Stimulated activated CD4-positive, alpha-beta T cell treated with anti-CD3 and anti-CD28 coated beads, Interleukin-15, amount 100 ng/mL, for 24 hours (primary cell): ENCODE measurements at places on chromosomes 1 and 21.

DNA sequence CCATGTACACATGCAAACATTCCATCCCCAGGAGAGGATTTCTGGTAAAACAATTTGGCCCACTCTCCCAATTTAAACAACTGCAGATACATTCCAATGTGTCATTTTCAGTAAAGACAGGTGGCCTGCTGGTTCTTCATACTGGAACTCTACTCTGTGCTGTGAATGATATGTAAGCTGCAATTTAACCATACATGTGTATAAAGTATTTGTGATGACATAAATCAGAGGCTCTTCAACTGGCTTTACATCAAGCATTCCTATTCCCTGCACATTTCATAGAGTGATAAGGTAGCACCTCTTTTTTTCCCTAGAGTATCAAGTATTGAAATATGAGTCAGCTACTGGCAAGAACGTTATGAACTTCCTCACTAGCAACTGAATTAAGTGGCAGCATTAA lies 649.5 kb upstream of the ADGRL2 start:
- DNase-seq: no peak

DNA sequence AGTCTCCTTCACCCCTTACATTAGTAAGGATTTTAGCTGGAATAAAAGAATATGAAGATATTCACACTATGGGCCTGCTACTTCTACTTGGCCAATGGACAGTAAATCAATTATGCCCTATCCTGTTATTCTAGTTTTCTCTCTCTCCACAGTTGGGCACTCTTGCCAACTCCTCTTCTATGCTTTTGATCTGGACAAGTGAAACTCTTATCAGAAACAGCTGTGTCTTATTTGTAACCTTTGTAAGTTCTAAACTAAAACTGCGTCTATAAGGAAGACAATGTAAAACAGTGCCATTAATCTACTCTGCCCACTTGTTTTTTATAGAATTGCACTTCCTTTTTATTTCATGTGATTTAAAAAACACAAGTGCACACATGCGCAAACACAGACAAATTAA lies 244.0 kb upstream of the DMRTA2 start:
- DNase-seq: no peak

- no peak for DNase-seq
These were observed 41.0 kb downstream of the DEGS1 start for GRCh38 chr1:224223819-224224714.

- no peak for DNase-seq
These were observed 20.5 kb upstream of the XPR1 start for GRCh38 chr1:180611016-180611930.

DNA sequence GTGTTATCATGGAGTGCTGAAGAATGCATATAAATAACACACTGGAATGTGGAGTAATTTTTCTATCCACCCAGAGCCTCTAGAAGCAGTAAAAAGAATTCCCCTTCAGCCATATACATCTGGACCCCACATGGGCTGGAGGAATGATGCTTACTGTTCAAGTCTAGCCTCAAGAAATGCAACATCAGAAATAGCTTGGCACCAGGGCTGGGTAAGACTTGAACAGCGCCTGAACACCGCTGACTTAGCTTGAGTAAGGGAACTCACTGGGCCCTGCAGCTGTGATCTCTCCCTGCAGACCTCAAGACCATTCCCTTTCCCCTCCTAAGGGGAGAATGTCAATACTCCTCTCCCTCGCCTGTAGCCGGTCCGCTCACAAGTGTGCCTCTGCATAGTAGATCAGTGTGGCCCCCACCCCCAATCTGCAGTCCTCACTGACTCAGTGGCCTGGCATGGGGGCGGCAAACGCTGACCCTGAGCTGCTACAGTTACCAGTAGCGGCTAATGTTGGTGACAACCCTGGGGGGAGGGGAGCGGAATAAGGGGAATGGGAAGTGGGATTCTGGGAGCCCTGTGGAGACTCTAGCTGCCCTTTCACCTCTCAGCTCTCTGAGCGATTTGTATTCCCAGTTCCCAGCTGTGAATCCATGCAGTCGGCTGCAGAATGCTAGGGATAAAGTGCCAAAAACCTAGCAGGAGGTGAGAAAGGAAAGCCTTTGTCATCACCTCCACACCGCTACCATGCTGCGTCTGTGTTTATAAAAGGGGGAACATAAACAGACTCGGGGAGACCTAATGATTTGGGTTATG lies 483.9 kb downstream of the DISC1 start:
- no peak for DNase-seq

GRCh38 chr21:25387665-25388064 lies 219.6 kb downstream of the MRPL39 start:
- DNase-seq: no peak

- DNase-seq: no peak
These were observed 72.3 kb downstream of the RUSC1 start for GRCh38 chr1:155392898-155393411.

GRCh38 chr1:20061866-20062265 lies 8.1 kb upstream of the PLA2G5 start:
- DNase-seq: no peak
